ENCODE measurements at places on chromosomes 6 and 20. TPM values are rescaled to one million over a fixed set of nuclear protein-coding genes. Genes with fewer than 3 reads are reported as not detected.

KIAA1755 gene
- 6.0 TPM for total RNA-seq

CDSN gene
- total RNA-seq: not detected

DSP gene
- total RNA-seq: 20.6 TPM

BAK1 gene
- 33.1 TPM for total RNA-seq

ANGPT4 gene
- total RNA-seq: not detected

MEA1 gene
- total RNA-seq: 50.8 TPM

TREM1 gene
- not detected for total RNA-seq

RPS6KA2 gene
- 249 TPM for total RNA-seq

CCM2L gene
- total RNA-seq: 12.3 TPM

GRCh38 chr6:155256122-155256795 lies 7.6 kb upstream of the CLDN20 start:
- DNase-seq: no peak

DNA sequence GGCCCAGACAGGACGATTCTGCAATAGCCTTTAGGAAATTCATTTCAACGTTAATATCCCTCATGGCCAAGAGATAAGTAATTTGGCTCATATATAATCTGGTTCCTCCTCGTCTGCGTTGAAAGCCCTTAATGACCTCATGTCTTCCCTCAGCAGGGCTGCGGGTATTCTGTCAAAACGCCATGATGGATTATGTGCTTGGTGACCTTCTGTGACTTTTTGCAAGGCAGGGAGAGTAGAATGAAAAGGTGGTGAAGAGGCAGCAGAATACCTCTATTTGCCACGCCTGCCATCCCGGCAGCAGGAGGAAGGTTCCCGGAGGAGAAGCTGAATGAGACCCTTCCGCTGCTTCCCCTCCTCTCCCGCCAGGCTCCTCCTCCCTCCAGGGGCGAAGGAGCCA lies 41.1 kb upstream of the SPACA1 start:
- DNase-seq: no peak

DNA sequence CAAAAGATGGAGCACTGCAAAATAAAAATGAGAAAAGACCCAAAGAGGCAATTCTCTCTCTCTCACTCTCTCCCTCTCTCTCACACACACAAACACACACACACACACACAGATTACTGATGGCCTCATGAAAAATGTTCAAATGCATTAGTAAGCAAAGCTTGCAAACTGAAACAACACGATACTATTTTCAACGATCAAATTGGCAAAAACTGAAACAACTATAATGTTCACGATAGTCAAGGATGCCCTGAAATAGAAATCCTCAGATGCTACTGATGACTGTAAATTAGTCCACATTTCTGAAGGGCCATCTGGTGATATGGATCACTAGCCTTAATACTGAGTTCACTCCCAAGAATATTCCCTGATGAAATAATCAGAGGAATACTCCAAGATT lies 100.8 kb downstream of the TRERF1 start:
- DNase-seq: no peak

DNA sequence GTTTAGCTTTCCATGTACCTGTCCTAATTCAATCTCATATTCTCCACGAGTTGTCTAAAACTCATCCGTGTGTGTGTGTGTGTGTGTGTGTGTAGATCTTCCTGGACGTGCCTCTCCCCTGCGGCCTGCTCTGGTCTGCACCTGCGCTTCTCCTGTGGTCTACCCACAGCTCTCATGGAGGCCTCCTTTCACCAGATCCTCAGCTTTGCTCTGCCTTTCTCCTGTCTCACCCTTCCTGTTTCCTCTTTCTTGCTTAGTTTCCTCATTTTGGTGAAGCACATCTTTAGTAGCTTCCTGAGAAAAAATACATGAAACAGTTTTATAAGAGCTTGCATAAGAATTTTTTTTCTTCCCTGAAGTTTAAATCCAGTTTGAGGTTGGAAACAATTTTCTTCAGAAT lies 18.1 kb downstream of the SLX4IP start:
- DNase-seq: no peak

DNA sequence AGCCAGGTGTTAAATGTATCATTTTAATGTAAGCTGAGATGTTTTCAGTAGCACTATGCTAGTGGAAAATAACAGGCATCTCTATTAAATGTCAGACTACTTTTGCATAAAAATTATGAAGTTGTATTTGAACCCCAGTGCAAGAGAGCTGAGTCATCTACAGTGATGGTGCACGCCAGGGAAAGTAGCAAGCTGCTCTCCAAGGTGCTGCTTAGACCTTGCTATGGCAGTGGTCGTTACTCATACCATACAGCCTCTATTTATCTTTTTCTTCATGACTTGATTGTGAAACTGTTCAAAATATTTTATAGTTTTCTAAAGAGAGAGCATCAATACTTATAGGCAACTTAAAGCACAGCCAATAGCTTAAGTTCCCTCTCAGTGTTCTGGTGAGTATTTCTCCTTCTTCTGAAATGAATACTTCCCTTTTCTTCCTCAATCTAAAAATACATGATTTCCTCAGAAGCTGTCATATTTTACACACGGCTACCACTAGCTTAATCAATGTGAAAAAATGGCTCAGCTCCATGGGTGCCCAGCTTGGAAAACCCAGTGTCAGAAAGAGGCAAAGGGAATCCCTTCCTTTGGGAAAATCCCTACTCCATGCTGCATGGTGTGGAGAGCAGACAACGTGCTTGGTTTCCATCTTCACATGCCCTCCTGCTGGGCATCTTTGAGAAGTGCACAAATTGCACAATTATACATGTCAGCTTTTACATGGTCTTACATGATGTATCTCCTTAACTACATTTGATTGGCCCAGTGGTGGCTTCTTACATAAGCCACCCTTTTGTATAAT lies 105.6 kb downstream of the ELOVL4 start:
- no peak for DNase-seq

- no peak for DNase-seq
Measured at GRCh38 chr6:20706238-20706938, 172.1 kb downstream of the CDKAL1 start.

GRCh38 chr6:43096451-43097097 lies 20.5 kb downstream of the PTK7 start:
- no peak for DNase-seq

GRCh38 chr6:44062771-44063560 lies 64.3 kb downstream of the MRPL14 start:
- no peak for DNase-seq

- DNase-seq: no peak
Measured at GRCh38 chr20:33719277-33719988, 677 bp downstream of the PXMP4 start.

DNA sequence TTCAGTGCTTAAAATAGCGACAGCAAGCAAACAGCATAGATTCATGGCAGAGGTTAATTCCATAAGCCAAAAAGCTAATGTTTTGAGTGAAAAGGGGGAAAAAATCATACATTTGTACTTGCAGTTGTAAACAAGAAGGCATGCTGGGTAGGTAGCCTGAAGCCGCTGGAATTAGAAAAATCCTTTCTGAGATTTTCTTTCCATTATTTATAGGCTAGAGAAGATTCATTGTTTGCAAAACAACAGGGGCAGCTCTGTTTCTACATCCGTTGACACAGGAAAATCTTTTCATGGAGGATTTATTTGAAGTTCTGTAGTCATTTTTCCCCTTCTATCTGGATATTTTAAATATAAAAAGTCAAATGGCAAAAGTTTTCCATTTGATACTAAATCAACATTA lies 843.9 kb downstream of the QKI start:
- DNase-seq: no peak

DNA sequence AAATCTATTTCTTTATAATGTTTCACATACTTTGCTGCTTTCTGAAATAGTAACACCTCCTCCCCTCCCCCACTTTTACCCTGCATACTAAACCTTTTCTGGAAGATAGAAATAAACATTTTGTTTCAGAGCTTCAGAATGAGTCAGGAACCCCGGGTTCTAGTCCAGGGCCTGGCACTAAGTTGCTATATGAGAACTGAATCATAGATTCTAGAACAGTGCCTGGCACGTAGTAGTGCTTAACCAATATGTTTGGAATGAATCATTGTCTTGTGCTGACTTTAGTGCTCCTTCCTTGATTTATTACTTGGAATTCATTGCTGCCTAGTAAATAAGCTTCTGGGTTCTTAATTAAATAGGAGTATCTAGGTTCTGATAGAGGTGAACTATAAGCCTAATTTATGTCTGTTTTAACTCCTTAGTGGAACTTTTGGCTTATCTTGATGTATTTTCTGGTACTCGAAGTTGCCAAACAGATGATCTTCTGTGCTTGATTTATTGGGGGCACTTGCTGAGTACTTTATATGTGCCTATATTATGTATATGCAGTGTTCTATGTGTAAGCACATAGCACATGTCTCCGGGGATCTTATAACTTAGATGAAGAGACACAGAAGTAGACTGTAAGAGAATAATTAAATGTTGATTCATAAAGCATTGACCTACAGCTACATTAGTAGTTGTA lies 18.6 kb downstream of the TAB2 start:
- DNase-seq: no peak

DNA sequence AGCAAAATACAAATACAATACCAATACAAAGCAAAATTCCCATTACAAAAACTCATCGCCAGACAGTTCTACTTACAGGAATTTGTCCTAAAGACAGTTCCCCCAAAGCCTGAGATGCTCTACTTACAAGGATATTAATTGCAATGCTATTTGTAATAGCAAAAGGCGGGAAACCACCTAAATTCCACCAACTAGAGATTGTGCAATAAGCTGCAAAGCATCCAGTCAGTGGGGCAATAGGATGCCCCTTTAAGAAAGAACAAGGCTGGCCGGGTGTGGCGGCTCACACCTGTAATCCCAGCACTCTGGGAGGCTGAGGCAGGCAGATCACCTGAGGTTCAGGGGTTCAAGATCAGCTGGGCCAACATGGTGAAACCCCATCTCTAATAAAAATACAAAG lies 39.1 kb downstream of the FAM209B start:
- DNase-seq: no peak

- no peak for DNase-seq
Measured at GRCh38 chr6:36104836-36105235, 25.5 kb upstream of the MAPK13 start.

- no peak for DNase-seq
Measured at GRCh38 chr6:166377721-166378120, 5.0 kb downstream of the MPC1 start.

DNA sequence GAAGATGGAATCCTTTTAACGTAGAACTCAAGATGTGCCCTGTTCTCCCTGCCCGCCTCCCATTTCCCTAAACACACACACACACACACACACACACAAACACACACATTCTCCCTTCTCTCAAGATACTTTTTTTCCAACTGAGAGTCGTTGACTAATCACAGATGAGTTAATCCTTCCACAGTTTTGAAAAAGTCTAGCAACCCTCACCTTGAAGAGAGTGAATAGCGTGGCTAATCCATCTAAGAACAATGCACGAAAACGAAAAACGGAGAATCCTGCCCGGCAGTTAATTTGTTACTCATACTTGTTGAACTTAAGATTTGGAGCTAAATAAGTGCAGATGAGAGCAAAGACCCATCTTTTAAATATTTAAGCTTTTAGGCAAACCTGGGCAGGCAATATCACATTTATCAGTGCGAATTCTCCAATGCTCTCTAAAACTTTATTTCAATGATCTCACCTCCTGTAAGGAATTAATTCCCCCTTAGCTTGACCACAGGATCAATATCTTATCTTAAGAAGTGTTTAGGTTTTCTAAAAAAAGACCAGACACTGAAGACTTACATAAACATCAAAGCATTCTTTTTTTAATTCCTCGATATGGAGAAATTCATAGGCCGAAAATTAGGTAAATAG lies 1.1 kb downstream of the AGPAT4 start:
- peak; percentile 25 for DNase-seq

DNA sequence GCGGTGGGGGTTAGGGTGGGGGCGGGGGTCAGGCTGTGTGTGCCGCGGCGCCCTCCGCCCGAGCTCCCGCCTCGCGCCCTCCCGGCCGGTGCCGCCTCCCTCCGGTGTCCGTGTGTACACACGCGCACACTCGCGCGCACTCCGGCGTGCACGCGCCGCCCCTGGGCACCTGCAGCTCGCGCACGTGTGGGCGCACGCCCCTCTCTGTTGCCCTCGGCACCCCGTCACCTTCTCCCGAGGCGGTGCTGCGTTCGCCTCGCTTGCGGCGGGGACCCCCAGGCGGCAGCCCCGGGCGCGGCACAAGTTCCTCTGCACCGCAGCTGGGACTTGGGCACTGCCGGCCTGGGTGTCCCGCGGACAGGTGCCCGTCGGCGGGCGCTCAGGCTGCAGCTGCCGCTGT lies 525 bp downstream of the MACROD2 start:
- DNase-seq: no peak

GRCh38 chr6:19665613-19665909 lies 171.6 kb upstream of the ID4 start:
- no peak for DNase-seq

GRCh38 chr6:151690303-151690702 lies 117.2 kb upstream of the ESR1 start:
- DNase-seq: no peak

- no peak for DNase-seq
Measured at GRCh38 chr20:52105442-52106422, 85.8 kb downstream of the ZFP64 start.
